ENCODE measurements at places on chromosomes 16 and 17.

DNA sequence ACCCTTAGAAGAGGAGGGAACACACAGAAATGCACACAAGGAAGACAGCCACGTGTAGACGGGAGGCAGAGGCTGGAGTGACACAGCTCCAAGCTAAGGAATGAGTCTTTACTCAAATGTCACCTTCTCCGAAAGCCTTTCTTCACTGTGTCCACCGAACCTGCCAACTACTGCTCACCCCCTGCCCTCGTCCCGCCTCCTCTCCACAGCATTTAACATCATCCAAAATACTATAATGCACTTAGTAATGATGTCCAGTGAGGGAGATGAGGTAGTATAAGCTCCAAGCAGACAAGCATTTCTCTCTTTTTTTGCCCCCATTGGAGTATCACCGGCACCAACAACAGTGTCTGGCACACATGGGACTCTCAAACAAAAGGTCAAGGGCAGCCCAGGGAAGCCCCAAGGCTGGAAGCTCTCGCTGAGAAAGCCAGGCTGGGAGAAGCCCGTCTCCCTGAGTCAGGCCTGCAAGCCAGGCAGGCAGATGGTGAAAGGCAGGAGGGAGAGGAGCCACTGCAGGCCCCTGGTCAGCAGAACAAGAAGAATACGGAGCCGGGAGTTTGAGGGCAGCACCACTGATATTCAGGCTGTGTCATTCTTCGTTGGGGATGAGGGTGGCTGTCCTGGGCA lies 25.9 kb downstream of the ZFHX3 start:
- DNase-seq: no peak
- no peak overlapping the region for H3K27ac ChIP-seq
- H3K27me3 ChIP-seq: peaks cover 5% of the 10 kb centered on the region
- no peak overlapping the region for H3K4me3 ChIP-seq
- peaks cover 3% of the 10 kb centered on the region for H3K4me1 ChIP-seq
- no peaks in the 10 kb centered on the region for H3K36me3 ChIP-seq

DNA sequence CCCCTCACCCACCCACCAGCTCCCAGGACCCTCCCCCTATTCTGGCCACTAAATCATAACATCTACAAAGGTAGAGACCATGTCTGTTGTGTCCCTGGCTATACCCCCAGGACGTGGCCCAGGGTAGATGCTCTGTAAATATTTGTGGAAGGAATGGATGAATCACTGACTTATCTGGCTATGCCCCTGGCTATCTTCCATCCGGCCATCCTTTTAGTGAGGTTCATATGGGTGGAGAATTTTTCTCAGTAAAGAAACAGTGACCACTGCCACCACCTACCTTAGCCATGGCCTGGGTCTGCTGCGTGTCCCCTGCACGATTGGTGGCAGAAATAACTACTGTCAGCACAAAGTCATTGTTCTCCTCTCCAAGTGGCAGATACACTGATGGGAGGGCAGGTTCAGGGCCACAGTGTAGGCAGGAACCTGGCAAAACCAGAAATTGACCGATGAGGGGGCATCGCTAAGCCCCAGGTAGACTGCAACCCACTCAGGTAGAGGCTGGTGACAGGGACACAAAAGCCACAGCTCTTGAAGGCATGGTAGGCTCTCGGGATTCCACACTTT lies 63.1 kb upstream of the BCO1 start:
- no peak overlapping the region for H3K27ac ChIP-seq
- H3K36me3 ChIP-seq: no peaks in the 10 kb centered on the region
- no peaks in the 10 kb centered on the region for H3K4me1 ChIP-seq
- no peak overlapping the region for H3K4me3 ChIP-seq

DNA sequence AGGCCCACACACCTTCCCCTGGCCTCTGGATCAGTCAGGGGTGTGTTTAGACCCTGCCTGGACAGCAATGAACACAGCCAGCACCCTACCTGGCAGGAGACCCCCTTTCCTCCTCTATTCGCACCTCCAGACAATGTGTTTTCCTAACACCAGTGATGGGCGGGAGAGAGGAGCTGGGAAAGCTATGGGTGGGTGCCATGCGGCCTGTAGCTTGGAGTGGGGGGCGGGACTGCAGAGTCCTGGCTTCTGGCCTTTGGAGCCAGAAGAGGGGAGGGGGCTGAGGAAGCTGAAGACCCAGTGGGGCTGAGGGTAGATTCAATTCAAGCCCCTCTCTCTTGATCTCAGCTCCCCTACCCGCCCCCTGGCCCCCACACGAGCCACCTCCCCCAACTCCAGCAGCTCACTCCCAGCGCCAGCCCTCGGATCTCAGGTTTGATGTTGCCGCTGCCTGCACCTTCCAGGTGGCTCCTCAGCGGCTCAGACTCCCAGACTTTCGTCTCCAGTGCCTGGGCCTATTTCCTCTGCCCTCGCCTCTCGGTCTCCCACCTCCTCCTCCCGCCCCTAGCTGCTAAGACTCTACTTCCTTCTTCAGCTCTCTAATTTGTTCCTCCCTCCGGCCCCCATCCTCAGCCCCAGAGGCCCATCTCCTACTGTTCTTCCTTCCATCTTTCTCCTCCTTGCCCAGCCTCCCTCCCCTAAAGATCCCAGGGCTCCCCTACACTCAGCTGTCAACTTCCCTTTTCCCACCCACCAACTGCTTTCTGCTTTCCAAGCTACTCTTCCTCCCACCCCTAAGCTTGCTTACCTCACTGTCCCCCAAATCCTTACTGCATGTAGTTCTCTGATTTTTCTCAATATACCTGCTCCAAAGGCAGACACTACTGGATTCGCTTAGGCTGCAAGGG lies 6.8 kb upstream of the SP6 start:
- H3K4me1 ChIP-seq: peaks cover 62% of the 10 kb centered on the region
- peaks cover 12% of the 10 kb centered on the region for H3K27me3 ChIP-seq
- peak overlapping the region; percentile 22 for H3K27ac ChIP-seq
- H3K36me3 ChIP-seq: peaks cover 4% of the 10 kb centered on the region

DNA sequence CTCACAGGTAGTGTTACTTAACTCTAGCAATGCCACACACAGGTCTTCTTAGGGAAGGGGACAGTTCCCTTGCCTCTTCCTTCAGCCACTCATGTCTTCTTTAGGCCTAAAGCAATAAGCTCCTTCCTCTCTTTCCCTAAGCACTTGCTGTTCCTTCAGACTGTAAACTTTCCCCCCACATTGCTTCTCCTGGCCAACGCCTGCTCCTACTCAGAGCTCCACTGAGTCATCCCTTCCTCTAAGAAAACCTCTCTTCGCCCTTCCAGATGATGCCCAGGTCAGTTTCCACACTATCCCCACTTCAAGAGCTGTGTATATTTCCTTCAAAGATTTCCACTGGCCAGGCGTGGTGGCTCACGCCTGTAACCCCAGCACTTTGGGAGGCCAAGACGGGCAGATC lies 12.5 kb upstream of the EPOP start:
- peaks cover 3% of the 10 kb centered on the region for H3K4me1 ChIP-seq
- H3K27me3 ChIP-seq: peaks cover 8% of the 10 kb centered on the region
- DNase-seq: no peak
- no peak overlapping the region for H3K4me3 ChIP-seq
- H3K27ac ChIP-seq: no peak overlapping the region

- no peaks in the 10 kb centered on the region for H3K4me1 ChIP-seq
- H3K36me3 ChIP-seq: peaks cover 20% of the 10 kb centered on the region
- DNase-seq: no peak
These were observed 7.7 kb downstream of the USP6 start for GRCh38 chr17:5123343-5124124.

DNA sequence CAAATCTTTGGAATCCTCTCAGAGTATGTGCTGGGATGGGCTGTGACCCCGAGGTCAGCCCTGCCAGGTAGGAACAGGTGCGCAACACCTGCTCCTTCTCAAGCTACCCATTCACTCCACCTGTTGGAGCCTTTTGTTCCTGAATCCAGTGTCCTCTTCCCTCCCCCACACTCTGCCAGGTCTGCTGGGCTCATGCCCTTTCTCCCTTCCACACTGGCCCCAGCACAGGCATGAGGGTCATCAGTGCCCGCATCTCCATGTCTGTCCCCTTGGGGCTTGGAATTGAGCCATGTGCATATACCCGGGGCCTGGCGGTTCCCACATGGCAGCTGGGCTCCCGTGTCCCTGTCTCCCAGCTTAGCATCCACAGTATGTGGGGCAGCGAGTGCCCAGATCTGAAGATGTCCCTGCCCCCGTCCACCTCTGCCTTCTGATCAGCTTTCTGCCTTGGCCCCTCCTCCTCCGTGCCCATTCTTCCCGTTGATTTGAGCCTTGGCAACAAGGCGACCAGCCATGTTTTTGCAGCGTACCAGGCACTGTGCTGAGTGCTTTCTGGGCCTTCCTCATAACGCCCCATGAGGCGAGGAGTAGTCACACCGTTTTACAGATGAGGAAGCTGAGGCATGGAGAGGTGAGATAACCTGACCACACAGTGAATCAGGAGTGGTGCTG lies 102.2 kb downstream of the RAP1GAP2 start:
- no peak for DNase-seq
- peaks cover 5% of the 10 kb centered on the region for H3K36me3 ChIP-seq
- no peak overlapping the region for H3K27ac ChIP-seq
- H3K4me3 ChIP-seq: no peak overlapping the region
- no peaks in the 10 kb centered on the region for H3K4me1 ChIP-seq

DNA sequence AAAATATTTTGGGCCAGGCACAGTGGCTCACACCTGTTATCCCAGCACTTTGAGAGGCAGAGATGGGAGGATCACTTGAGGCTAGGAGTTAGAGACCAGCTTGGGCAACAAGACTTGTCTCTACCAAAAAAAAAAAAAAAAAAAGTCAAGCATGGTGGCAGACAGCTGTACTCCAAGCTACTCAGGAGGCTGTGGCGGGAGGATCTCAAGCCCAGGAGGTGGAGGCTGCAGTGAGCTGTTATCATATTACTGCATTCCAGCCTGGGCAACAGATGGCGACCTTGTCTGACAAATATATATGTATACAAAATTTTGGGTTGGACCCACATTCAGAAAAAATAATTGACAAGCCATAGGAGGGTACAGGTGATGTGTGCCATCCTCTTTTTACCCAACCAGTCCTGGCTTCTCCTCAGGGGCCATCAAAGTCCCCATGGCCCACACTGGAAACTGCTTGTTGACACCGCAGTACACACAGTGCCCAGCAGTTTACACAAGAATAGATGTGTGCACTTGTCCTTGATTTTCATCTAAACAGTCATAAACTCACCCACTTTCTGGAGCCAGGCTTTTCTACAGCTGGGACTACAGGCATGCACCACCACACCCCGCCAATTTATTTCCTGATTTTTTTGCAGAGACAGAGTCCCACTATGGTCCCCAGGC lies 1.7 kb downstream of the CES2 start:
- peak overlapping the region; percentile 62 for H3K4me3 ChIP-seq
- H3K4me1 ChIP-seq: peaks cover 25% of the 10 kb centered on the region
- no peak for DNase-seq

DNA sequence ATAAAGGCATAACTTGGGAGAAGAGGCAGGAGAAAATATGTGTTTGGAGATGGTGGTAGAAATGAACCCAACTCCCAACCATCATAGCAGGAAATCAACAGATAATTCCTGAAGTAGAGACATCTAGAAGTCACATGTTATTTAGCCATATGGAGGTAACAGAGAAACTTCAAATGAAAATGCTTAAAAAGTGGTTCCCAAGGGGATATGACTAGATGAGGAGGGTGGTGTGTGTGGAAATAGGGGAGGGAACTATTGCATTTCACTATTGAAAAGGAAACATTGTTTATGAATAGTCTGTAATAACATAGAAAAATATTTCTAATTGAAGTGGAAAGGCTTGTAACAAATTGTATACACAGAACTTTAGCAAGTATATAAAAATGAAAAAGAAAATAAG lies 412.0 kb downstream of the SHISA9 start:
- DNase-seq: no peak
- no peaks in the 10 kb centered on the region for H3K36me3 ChIP-seq
- no peaks in the 10 kb centered on the region for H3K27me3 ChIP-seq

DNA sequence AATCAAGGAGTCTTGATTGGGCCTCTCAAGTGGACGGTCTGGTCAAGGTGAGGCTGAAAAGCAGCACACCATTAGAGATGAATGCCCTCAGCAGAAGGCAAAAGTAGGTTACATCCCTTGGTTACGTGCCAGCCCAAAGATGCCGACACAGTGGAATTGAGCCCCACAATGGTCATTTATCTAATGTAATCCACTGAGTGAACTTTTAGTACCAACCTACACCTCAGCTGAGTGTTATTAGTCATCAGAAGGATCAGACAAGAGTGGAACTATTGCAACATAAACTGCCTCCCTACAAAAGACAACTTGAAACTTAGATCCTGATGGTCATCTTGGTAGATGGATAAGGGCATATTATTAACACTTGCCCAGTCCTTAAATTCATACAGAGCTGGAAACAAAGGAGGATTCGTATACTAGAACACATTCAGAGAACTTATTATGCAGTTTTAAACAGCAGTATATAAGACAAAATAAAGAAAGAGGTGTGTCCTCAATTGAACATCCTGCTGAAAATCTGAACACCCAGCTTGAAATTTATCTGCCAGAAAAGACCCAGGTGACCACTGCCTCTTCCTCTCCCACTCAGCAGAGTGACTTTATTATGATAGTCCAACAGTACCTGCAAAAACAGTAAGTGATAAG lies 2.8 kb downstream of the DCUN1D3 start:
- peaks cover 44% of the 10 kb centered on the region for H3K4me1 ChIP-seq
- H3K36me3 ChIP-seq: peaks cover under 1% of the 10 kb centered on the region
- H3K27ac ChIP-seq: no peak overlapping the region
- no peak overlapping the region for H3K4me3 ChIP-seq
- DNase-seq: no peak

- no peak for DNase-seq
- no peak overlapping the region for H3K27ac ChIP-seq
- no peak overlapping the region for H3K4me3 ChIP-seq
- H3K36me3 ChIP-seq: peaks cover 5% of the 10 kb centered on the region
These were observed 17.1 kb upstream of the CPSF4L start for GRCh38 chr17:73278465-73279453.

- H3K4me3 ChIP-seq: peak overlapping the region; percentile 81
These were observed 1.4 kb upstream of the SLC25A10 start for GRCh38 chr17:81710514-81711308.

DNA sequence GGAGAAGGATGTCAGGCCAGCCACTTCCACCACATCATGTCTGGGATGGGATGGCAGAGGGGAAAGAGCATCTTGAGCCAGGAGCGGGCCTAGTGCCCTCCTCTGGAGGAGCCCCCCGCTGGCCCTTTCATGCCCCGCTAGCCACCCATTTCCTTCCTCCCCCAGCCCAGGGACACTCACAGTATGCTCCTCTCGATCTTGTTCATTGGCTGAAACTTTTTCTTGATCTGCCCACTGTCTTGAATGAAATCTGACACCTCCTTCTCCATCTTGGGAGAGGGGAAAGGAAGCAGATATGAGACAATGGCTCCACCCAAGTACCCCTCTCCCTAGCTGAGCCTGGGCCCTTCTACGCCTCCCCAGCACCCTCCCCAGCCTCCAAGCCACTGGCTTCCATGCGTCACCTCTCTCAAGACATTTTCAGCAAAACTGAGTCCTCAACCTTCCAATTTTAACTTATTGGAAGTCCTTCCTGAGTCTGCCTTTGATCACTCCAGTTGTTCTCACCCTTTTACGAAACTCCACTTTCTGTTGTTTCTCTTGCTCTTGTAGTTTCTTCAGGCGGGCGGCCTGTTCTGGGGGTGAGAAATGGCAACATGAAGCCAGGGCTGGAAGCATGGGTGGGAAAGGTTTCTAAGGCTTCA lies 7.2 kb downstream of the SPAG7 start:
- H3K27me3 ChIP-seq: peaks cover 4% of the 10 kb centered on the region
- DNase-seq: no peak
- peak overlapping the region; percentile 10 for H3K4me3 ChIP-seq
- peaks cover 6% of the 10 kb centered on the region for H3K4me1 ChIP-seq
- H3K27ac ChIP-seq: peak overlapping the region; percentile 28
- peaks cover 20% of the 10 kb centered on the region for H3K36me3 ChIP-seq

GRCh38 chr16:52834736-52835465 lies 217.8 kb downstream of the CHD9NB start:
- peaks cover 2% of the 10 kb centered on the region for H3K27me3 ChIP-seq
- H3K36me3 ChIP-seq: no peaks in the 10 kb centered on the region
- no peaks in the 10 kb centered on the region for H3K4me1 ChIP-seq
